Hematopoietic multipotent progenitor cell treated with erythropoietin and hydrocortisone succinate and interleukin-3 and kit ligand, for 17 days (in vitro differentiated cells): ENCODE measurements at places on chromosomes 5 and 9.

- no peak for DNase-seq
Observed at GRCh38 chr5:74596927-74597326, 43.6 kb downstream of the ENC1 start.

DNA sequence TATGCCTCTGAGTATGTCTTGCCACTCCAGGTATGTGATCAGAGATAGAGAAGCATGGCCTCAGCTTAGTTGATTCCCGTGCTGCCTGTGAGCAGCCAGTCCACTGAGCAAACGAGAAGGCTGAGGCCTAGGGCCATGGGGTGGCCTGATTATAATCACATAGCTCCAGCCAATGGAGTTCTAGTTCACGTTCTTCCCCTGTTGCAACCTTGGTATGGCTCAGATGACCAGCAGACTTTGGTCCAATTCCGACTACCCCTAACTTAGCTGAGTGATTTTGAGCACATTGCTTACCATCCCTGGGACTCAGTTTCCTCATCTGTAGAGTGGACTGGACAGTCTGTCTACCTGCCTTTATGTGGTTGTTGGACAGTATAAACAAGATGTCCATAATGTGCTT lies 68.4 kb downstream of the PPARGC1B start:
- DNase-seq = no peak

GRCh38 chr5:126464016-126464415 lies 40.8 kb downstream of the GRAMD2B start:
- no peak for DNase-seq

DNA sequence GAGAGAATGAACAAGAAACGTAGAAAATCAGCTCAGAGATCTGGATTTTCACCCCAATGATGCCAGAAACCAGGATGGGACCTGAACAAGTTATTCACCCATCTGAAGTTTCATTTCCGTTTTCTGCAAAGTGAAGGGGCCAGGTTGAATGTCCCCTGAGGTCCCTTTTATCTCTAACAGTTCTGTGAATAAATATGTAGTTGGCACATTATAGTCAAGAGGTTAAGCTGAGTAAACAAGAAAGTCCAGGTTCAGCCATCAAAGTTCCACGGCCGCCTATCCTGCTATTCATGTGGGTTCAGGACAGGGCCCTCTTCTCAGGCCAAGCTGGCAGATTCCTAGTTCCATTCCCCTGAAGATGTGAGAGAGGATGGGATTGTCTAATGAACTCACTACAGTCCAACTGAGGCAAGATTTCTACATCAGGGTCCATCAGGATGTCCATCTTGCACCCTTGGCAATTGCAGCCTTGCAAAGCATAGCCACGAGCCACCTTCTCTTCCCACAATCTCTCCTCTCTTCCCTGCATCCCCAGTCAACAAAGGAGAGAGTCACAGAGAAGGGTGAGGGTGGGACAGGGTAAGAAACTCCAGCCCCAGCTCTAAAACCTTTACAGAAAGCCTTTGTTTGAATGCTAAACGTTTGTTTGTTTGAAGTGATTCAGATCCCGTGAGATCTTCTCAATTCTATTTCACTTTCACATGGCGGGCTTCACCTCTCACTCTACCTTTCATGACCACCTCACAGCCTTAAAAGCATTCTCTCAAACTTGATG lies 311.0 kb downstream of the SLIT3 start:
- DNase-seq = no peak

- DNase-seq = no peak
Observed at GRCh38 chr5:96638561-96638960, 23.6 kb upstream of the CAST start.
